ENCODE measurements at places on chromosomes 7 and 10.
A peak's percentile ranks its signal among the peaks of the same experiment; 100 is the strongest.

GRCh38 chr10:51696251-51696650 is 3.1 kb downstream of the CSTF2T start:
- DNase-seq: no peak

- DNase-seq: no peak
These were observed 14.6 kb upstream of the GPR26 start for GRCh38 chr10:123651421-123652047.

GRCh38 chr10:1280466-1281404 is 224.6 kb downstream of the WDR37 start:
- no peak for DNase-seq

- DNase-seq: no peak
These were observed 189.7 kb upstream of the ADCY1 start for GRCh38 chr7:45384499-45384898.

GRCh38 chr7:74364061-74364460 is 74.9 kb downstream of the CLIP2 start:
- DNase-seq: no peak

DNA sequence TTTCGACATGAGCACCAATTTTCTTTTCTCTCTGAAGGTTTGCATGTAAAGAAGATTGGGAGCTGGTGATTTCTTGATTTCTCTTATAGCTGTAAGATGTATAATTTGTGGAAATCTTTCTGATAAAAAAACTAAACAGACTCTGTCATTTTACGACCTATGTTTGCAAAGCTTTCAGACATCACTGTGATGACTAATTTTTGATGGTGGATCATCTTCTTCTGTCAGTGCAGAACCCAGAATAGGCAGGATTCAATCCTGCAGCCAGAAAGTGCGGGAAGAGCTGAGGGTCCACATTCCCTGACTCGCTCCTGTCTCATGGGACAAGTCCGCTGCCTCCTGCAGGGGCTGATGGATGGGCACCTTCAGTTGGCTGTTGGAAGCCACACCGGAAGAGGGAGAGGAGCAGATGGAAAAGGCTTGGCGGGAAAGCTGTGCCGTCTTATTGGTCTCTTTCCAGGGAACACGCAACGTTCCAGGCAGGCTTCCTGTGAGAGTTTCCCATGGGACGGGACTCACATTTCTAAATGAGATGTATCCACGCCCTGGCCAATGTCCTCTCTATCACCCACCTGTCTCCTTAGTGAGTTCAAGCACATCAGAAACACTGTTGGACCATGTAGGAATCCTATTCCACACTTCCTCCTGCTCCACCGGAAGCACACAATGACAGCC is 186.9 kb downstream of the PRPF18 start:
- no peak for DNase-seq

DNA sequence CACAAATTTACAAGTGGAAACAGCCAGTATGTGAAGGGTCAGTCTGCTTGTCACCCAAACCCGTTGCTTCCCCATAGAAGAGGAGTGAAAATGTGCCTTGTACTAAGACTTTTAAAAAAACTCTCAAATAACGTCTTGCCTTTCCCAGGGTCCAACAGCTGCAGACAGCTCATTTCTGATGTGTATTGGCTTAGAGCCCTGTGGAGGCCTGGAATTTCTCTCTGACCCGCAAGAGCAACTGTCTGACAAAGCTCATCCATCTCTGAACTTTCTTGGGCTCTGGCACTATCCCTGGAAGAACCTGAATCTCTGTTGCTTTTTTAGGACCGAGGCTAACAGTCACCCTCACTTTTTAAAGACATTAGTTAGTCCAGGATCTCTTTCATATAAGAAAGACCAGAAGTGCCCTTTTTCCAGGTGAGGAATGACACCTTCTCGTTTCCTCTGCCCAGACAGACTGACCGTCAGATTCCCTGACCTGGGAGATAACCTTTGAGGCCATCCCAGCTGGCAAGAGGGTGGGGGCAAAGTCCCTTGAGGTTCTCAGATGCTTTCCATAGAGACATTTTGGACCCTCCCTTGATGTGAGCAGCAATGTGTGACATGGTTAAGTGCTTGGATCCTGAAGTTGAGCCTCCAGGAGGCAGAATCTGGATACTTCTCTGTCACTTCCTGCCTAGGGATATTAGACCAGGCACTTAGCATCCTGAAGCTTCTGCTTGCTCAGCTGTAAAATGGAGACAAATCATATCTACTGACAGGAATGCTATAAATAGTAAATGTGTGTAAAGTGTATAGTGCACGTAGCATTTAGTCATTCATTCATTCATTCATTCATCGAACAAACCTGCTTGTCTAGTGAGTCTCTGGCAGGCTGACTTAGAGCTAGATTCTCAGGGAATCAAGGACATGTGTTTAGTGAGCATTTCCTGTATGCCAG is 4.5 kb upstream of the NODAL start:
- DNase-seq: no peak

DNA sequence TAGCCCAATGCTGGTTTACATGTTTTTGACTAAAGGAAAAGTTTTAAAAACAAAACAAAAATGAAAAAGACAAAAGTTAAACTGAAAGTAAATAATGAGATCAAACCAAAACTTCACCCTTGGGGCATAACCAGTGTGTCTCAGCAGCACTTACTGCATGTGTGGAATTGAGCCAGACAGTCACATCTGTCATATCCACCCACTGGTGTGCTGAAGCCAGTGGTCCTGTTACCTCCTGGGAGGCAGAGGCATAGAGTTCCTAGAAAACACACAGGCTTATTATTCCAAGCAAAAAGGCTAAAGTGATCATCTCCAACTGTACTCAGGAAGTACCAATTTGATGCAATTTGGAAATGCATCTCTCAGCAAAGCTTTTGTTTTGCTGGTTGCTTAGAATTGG is 40.4 kb downstream of the ASAH2 start:
- no peak for DNase-seq

GRCh38 chr7:33824911-33825459 is 80.4 kb upstream of the BMPER start:
- no peak for DNase-seq

DNA sequence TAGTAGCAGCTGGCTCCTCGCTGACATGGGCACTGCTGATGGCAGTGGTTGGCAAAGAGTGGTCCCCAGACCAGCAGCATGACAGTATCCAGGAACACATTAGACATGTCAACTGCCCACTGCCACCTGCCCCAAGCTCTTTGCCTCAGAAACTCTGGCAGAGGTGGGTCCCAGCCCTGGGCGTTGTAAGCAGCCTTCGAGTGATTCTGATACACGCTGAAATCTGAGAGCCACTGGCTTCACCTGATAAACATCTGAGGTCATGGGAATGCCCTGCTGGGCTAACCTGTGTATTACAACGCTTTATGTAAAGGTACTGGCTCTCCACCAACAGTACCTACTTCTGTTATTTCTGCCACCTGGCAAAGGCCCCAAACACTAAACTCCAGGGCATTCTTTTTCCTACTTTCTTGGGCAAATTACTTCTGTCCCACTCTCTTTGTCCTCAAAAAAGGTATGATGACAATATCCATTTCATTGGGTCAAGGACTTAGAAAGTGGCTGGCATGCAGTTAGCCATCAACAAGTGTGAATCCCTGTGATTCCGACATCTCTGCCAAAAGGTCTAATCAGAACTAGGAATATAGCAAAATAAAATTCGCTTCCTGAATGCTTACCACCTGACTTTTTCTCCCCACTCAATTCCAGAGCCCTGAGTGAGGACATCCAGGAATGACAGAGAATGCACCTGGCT is 9.2 kb downstream of the SGMS1 start:
- DNase-seq: peak; percentile 20

DNA sequence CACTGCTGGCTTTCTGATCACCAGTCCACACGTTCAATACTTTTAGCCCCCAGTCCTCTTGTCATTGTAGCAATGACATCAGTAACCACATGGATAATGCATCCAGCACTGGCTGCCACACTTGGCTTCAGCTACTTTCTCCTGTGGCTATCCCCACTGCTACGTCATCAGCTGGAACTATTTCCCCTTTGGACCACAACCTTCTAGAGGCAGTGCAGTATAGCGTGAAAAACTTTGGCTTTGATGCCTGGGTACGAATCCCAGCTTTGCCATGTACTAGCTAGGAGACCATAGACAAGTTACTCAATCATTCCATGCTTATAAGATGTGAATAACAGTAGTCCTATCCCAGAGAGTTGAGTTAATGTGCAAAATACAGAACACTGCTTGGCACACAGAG is 63.2 kb downstream of the CCDC3 start:
- DNase-seq: no peak

DNA sequence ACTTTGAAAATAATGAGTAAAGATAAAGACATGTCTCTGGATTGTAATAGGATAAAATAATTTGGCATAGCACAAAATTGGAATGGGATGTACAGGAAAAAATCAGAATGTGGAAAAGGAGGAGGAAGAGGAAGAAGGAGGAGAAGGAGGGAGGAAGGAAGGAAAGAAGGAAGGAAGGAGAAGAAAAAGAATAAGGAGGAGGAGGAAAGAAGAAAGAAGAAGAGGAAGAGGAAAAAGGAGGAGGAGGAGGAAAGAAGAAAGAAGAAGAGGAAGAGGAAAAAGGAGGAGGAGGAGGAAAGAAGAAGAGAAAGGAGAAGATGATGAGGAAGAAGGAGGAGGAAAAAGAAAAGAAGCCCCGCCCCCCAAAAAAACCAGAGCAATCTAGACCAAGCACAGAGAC is 95.9 kb downstream of the ST8SIA6 start:
- no peak for DNase-seq

GRCh38 chr10:51620131-51620530 is 79.3 kb downstream of the CSTF2T start:
- no peak for DNase-seq

DNA sequence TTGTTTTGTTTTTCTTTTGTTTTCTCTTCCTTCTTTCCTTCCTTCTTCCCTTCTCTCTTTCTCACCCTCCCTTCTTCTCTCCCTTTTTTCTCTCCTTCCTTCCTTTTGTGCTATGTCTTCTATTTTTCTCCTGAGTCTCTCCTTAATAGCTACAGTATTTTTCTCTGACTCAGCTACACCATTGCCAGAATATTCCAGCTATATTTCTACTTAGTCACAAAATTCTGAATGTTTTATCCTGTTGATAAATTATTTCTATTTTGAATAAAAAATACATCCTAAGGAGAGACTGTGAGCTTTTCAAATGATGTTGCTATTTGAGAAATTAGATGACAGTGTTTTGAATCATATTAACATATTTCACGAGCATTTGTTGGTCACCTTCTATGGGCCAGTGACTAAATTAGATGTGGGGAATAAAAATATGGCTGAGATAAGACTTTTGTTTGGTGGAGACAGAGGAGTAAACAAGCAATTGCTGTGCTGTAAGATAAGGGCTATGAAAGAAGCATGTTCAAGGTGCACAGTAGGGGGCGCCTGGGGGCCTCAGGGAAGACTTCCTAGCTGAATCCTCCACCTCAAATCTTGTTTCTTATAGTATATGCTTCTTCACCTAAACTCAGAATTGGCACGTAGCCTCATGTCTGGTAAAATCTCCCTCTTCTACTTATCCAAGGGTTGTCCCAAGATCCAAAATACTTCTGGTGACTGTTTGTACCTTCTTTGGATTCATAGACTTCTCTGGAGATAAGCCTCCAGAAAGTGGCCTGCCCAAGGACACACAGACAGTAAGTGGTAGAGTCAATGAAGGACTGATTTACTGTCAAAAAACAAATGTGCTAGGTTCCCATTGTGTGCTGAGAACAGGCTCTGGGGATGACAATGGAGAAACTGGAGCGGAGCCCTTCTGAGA is 115.5 kb upstream of the CREB5 start:
- no peak for DNase-seq

GRCh38 chr10:5434017-5434753 is 21.8 kb downstream of the NET1 start:
- peak; percentile 65 for DNase-seq

DNA sequence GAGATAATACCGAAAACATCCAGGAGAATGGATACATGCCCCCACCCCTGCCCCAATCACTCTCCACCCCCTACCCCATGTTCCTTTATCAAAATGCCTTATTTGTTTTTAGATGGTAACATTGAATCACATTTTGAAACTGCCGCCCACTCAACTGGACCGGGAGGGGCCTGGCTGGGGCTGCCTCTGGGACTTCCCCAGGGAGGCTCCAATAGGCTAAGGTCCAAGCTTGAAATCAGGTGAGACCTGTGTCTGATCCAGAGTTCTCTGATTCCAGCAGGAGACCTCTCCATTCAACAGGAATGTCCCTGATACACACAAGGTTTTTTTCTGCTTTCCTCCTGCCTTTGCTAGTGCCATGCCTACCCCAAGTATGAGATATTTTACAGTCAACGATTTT is 43.8 kb upstream of the ACSL5 start:
- DNase-seq: no peak

DNA sequence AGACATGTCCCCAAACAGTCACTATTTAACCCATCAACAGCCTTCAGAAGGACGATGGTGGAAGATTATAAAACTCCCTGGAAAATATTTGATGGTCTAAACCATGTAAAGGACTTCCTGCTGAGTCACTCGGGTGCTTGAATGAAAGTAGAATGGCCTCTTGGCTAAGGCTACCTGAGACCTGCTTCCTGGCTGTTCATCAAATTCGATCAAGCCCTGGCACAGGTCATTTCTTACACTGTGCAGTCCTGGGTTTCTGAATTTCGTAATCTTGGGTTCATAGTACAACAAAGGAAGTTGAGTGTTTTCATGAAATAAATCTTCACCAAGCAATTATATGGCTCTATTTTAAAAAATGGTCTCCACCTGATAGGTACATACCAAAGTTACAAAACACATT is 260.3 kb upstream of the RNF32 start:
- DNase-seq: peak; percentile 15

DNA sequence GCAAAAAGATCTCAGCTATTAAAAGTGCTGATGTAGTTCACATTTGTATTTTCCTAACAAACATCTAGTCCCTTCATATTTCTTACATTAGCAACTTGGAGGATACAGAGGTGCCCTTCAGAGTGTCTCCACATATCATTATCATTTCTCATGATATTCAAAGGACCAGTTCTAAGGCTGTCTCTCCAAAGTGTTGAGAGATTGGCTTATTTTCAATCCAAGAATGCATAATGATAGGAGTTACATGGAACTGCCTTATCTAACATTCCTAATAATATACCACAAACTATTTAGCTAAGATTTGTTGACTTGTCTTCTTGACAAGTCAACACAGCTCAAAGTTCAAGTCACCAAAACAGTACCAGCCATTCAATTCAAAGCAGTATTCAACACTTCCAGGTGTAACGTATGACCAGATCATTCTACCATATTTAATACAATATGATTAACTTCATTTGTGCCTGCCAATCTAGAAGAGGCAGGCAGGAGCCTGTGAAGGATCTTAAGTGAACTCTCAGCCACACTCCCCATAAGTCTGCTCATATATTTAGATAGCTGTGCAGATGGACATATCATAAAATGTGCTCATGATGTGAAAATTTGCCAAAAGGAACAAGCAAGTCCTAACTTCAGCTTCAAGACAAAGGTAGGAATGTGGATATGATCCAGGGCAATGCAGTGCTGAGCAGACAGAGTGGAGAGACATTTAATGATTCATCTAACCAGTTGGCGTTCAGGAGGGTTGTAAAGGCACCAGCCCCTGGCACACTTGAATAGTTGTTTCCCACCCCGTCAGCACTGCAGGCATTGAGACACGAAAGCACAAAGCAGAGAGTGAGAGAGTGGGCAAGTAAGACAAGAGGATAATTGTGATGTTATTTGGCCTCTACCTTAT is 108.3 kb downstream of the MTERF1 start:
- no peak for DNase-seq
